CD4-positive, alpha-beta T cell treated with Interleukin-1 beta for 1 hour (primary cell): ENCODE measurements at places on chromosomes 5 and 9.
A peak's percentile ranks its signal among the peaks of the same experiment; 100 is the strongest.

DNA sequence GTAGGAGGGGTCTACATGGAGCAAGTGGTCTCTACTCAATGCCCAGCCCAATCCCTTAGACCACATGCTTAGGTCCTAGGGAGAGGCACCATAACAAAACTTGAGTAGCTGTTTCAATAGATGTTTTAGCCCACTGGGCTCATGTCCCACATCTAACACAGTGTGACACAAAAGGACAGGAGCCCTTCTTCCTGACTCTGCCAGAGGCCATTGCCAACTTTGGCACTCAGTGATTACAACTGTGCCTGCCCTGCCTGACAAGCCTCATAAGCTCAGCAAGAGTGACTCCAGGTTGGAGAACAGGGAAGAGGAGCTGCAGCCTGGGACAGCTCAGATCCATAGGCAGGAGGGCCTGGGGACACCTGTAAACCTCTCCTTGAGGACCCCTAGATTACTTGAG, 230.8 kb downstream of the ENC1 start:
- no peak for DNase-seq

GRCh38 chr5:135313946-135314345, 85.1 kb downstream of the MACROH2A1 start:
- DNase-seq = no peak

GRCh38 chr9:6671416-6671815, 25.9 kb upstream of the GLDC start:
- DNase-seq = no peak

DNA sequence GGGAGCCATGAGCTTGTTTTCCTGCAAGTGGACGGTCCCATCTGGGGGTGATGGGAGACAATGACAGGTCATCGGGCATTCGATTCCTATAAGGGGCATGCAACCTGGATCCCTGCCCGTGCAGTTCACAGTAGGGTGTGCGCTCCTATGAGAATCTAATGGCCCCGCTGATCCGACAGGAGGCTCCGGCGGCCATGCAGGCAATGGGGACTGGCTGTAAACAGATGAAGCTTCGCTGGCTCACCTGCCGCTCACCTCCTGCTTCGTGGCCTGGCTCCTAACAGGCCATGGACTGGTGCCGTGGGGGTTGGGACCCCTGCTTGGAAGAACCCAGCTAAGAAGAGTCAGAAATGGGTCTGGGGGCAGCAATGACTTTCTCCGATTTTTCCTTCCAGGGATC, 21.0 kb downstream of the PAEP start:
- no peak for DNase-seq

DNA sequence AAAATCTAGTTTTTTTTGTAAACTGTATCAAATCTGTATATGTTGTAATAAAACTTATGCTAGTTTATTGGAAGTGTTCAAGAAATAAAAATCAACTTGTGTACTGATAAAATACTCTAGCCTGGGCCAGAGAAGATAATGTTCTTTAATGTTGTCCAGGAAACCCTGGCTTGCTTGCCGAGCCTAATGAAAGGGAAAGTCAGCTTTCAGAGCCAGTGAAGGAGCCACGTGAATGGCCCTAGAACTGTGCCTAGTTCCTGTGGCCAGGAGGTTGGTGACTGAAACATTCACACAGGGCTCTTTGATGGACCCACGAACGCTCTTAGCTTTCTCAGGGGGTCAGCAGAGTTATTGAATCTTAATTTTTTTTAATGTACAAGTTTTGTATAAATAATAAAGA, 24.3 kb downstream of the HMGCR start:
- no peak for DNase-seq

GRCh38 chr5:32562843-32563242, 22.5 kb upstream of the SUB1 start:
- no peak for DNase-seq

DNA sequence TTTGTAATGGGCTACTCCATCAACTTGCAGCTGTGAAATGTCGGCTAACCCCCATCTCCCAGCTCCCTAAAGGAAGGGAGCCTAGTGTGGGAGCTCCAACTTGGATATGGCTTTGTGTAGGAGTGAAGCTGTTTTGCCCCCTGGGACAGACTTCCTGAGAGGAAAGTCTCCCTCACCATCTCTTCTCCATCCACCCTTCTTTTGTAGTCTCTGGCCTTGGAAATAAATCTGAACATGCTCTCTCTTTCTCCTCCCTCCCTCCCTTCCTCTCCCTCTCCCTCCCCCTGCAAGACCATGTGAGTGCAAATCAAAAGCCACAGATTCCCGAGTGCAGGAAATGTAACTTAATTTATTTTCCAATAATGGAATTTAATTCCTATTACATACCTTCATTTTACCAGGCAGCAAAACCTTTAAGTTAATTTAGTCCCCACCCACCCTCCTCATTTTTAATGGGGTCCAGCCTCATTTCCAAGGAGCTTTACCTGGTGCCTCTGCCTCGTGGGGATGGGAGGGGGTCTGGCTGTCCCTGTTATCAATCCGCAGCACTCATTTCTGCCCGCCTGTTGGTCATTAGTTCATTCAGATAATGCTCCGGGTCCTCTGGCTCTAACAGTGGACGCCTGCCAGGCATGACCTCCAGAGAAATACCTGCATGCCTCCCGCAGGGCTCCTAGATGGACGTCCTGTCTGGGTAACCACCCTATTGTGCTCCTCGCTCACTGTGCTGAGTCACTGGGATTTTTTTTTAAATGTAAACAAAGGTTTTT, 122.9 kb upstream of the TAF11L2 start:
- DNase-seq = no peak

- no peak for DNase-seq
Observed at GRCh38 chr9:74496406-74496805, 729 bp upstream of the RORB start.

DNA sequence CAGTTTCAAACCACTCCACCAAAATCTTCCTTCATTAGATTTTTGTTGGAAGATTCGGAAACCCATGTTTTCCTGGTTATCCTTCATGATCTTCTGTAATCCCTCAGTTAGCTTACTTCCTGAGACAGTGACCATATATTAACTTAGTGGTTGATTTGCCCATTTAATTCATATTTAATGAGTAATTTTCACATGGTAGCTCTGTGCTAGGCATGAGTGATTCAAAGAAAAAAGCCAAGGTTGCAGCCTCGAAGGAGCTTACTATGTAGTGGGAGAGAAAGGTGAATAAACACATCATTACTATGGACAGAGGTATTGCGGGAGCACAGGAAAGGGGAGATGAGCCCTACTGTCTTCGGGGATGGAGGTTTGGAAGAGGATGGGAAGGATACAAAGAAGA, 158.5 kb downstream of the TLE1 start:
- DNase-seq = no peak

GRCh38 chr5:178577376-178577839, 12.8 kb downstream of the COL23A1 start:
- DNase-seq = no peak

DNA sequence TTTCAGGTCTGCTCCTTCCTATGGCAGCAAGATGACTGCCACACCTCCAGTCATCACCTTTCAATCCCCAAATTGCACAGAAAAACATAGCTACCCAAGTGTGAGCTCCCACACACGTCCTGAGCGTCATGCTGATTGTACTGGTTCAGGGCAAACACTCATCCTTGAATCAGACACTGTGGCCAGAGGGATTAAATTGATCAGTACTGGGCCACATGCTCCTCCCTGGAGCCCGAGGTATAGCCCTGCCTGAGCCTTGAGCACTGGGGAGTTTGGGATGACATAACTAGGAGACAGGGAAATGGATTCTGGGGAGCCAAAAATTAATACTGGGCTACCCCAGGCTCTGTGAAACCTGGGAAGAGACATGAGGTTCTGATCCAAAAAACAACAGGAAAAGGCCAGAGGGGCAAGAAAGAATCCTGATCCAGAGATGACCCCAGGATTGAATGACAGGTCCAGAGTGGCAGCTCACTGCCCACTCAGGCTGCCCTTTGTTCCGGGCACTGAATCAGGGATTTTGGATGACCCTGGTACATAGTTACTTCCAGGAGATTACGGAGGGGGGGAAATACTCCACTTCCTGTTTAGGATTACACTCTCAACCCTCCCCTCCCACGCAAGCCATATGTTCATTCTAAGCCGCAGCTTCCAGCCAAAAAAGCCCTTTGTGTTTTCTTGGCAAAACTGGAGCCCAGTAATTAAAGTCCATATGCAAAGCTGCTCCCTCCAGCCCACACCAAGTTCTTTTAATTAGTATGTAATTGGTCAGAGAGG, 141.6 kb upstream of the SPRY4 start:
- DNase-seq = no peak

GRCh38 chr9:82423700-82424099, 435.1 kb downstream of the SPATA31D1 start:
- DNase-seq = no peak

GRCh38 chr5:154850255-154851062, at the start of gene FAXDC2:
FAXDC2 (minus strand) TSS chr5:154850603; CDS start chr5:154838178, 12,425 bp downstream.
- DNase-seq = no peak

DNA sequence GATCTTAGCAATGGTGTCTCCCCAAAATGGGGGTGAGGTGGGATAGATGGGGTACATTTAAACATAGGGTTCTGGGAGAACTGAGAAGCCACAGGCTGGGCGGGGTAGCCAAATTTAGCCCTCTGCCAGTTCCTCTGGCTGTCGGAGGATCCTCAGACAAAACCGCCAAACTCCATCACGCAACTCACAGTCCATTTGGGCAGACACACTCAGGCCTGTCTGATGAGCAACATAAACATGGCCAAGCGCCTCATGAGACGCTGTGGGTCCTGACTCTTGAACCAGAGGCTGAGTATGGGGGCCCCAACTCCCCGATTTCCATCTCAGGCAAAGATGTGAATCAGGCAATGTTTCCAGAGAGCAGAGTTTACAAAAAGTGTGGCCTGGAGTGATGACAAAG, 162.3 kb downstream of the FGF18 start:
- DNase-seq = no peak

GRCh38 chr9:38347271-38347671, 45.2 kb upstream of the ALDH1B1 start:
- DNase-seq = no peak

- no peak for DNase-seq
Observed at GRCh38 chr5:92177926-92178487, 794.9 kb upstream of the ARRDC3 start.

DNA sequence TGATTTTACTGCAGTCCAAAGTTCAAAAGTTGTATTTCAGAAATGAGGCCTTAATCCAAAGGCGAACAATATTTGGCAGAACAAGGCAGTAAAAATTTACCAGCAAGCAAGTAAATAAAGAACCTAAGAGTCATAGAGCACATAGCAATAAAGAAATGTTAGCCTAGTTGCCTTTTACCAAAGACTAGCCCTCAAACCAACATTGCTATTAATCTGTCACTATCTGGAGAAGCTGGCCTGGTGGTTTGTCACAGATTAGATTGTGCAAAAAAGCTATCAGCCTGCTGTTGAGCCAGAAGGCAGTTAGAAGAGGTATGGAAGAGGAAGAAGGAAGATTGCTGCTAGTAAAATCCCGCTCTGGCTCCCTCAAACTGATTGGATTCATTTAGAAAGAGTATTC, 304.7 kb upstream of the KLF4 start:
- no peak for DNase-seq

DNA sequence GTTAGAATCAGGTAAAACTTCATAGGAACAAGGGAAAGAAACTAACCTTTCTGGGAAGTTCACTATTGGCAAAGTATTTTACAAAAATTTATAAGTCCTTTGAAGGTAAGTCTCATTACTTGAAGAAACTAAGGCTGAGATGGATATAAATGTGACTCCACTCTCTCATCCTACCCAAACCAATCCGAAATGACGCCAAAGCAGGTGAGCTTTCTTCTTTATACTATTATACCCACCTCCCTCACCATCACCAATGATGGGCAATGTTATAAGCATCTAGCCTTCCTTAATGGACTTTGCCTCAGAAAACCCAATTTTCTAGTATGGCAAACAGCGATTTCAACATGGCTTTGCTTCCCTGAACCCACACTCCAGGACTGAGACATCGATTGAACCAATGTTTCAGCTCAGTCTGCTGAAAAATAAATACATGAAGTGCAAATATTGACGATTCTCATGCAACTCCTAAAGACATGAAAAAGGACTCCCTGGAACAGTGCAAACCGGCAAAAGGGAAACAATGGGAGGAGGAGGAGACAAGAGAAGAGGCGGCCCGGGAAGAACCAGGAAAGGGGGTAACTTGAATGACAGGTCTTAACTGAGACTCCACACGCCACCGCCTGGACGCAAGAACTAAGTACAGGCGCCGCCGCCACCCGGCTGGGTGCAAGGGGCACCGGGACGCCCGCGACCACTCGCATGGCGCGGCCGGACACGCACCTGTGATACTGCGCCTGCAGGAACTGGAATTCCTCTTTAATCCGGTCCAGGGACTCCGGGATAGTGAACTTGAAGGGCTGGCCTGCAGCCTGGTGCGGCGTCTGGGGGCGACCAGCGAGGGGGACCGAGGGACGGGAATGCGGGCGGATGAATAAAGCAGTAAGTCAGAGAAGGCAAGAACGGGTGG, 2.5 kb downstream of the TLE1 start:
- peak; percentile 51 for DNase-seq

DNA sequence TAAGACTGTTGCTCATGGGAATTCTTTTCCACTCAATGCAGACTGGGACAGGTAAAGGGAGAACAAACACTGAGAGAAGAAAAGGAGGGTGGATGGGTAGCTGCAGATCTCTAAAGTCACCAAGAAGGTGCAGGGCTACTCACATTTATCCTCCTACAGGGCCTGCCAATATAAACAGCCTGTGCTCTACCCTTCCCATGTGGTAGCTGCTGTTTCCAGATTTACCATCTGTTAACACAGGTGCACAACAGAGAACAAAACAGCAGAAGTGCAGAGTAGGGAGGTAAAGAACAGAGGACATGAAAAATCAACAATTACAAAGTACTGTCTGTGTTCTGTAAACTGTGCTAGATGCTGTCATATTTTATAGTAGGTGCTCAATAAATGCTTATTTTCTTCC, 26.0 kb downstream of the JAKMIP2 start:
- no peak for DNase-seq

DNA sequence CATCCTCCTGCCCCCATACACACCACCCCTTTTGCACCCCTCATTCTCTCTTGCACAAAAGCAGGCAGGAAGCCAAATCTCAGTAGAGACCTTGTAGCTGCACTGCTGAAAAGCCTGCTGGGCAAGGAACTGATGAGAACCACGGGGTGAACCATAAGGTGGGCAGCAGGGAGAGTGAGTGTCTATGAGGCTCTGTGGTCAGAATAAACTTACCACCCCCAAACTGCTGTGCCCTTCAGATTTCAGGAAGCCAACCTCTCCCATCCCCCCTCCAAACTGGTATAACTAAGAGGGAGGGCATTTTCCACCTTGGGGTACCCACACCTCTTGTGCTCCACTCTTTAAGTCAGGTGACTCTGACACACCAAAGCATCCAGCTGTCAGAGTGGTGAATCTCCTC, 471.4 kb downstream of the SPOCK1 start:
- DNase-seq = no peak
